Vagina (tissue), 2 donors: ENCODE measurements at places on chromosomes 7 and 10. TPM values are rescaled to one million over a fixed set of nuclear protein-coding genes. Genes with fewer than 3 reads are reported as not detected.

NOC3L gene
- total RNA-seq = 21.1 TPM

CYP3A7 gene
- not detected for total RNA-seq

PTPRN2 gene
- total RNA-seq = 7.4 TPM

KIAA1549 gene
- 2.9 TPM for total RNA-seq

GNGT1 gene
- not detected for total RNA-seq

- H3K36me3 ChIP-seq = no peaks in the 10 kb centered on the region
- H3K4me1 ChIP-seq = peaks cover 7% of the 10 kb centered on the region
- H3K4me3 ChIP-seq = no peak overlapping the region
- no peak for DNase-seq
Observed at GRCh38 chr10:14543046-14543903, 212.6 kb upstream of the FRMD4A start.

DNA sequence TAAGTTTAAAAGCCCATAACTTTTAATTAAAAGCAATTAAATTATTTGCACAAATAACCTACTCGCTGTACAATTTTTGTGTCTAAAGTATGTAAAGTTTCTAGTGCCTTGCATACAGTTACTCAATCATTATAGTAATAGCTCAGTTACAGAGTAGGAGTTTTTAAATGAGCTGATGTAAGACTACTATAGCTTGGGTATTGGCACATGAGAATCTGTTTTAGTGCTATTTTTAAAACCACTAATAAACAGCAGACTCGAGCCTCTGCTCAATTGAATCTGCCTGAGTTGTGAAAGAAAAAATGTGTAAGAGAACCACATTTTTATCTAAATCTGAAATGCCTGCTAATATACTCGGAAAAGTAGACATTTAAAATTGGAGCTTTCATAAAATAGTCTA lies 31.1 kb downstream of the CTNNA3 start:
- H3K4me1 ChIP-seq = no peaks in the 10 kb centered on the region
- DNase-seq = no peak
- H3K36me3 ChIP-seq = no peaks in the 10 kb centered on the region
- H3K27me3 ChIP-seq = no peaks in the 10 kb centered on the region
- H3K4me3 ChIP-seq = no peak overlapping the region

DNA sequence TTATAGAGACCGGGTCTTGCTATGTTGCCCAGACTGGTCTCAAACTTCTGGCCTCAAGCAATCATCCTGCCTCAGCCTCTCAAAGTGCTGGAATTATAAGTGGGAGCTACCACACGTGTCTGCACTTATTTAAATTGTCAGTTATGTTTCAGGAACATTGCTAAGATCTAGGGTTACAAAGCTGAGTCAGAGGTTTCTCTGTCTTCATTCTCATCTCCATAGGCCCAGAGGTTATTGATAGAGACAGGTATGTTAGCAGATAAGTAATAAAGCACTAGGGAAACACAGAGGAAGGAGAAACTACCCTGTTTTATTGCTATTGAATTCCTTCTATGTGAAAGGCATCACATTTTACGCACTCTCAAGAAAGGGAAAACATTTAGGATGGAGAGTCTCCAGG lies 214.1 kb downstream of the REEP3 start:
- H3K4me1 ChIP-seq = no peaks in the 10 kb centered on the region
- H3K27ac ChIP-seq = no peak overlapping the region
- DNase-seq = no peak
- no peaks in the 10 kb centered on the region for H3K36me3 ChIP-seq
- H3K27me3 ChIP-seq = no peaks in the 10 kb centered on the region

DNA sequence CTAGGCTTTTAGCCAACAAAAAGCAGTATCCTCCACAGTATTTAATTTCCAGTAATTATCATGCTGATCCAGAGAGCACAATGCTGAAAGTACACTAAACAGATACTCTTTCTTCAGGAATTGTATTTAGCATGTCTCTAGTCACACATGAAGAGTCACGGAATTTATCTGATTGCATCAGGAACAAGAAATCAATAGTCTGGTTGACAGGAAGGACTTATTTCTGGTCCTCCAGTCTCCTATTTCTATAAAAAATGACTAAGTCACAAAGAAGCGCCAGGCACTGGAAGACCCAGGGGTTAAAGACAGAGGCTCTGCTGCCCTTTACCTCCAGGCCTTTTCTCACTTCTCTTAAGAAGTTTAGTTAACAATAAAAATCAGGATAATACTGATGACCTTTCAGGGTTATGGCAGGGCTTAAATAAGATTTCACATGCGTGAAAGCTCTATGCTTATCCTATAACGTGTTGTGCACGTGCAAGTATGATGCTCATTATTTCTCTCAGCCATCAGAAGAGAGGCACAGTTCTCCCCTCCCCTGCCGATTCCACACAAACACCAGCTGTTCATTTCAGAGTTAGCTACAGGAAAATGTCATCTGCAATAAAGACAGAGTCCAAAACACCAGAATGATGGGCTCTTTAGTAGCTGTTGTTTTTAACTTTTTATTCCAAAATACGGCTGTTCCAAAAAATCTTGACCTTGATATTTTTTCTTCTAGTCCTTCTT lies 36.9 kb downstream of the SLC26A4 start:
- DNase-seq = no peak
- H3K4me3 ChIP-seq = no peak overlapping the region
- H3K27ac ChIP-seq = peak overlapping the region; percentile 30
- H3K4me1 ChIP-seq = peaks cover 5% of the 10 kb centered on the region
- no peaks in the 10 kb centered on the region for H3K27me3 ChIP-seq

DNA sequence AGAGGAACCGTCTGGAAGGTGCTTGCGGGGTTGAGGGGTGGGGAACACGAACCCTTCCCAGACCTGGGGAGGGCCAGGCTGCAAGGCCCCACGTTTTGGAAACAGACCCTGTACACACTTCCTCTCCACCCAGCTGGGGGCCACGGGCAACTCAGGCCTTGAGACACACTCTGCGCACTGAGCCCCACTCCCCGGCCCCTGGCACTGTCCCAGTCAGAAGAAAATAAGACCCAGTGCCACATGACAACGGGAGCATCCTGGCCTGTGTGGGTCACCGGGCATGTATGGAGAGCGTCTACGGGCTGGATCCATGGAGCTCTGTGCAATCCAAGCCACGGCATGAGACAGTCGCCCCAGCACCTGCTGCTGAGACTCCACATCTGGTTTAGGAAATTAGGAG lies 63.7 kb downstream of the CARD11 start:
- no peak overlapping the region for H3K4me3 ChIP-seq
- H3K27ac ChIP-seq = no peak overlapping the region
- no peak for DNase-seq
- H3K36me3 ChIP-seq = no peaks in the 10 kb centered on the region

- H3K36me3 ChIP-seq = no peaks in the 10 kb centered on the region
- no peak overlapping the region for H3K4me3 ChIP-seq
- H3K4me1 ChIP-seq = peaks cover 24% of the 10 kb centered on the region
- no peaks in the 10 kb centered on the region for H3K27me3 ChIP-seq
Observed at GRCh38 chr10:5563321-5563961, 38.7 kb downstream of the CALML3 start.
